IPS DF 6.9 (cell line): ENCODE measurements at places on chromosomes 12 and 14.

DNA sequence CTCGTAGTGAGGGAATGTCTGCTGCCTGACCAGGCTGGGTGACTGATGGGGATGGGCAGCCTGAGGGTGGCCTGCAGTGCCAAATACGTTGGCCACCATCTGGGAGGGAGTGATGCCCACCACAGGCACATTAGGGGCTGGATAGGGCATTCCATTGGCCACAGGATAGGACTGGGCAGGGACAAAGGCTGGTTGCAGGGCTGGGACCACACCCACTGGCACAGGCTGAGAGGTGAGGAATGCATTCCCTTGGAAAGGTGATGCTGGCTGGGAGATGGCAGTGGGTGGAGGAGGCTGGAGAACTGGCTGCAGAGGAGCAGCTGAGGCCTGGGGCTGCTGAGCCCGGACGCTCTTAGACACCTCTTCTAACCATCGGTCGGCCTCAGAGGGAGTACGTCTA lies 39.5 kb downstream of the PAPLN start:
- DNase-seq = no peak

- DNase-seq = no peak
Measured at GRCh38 chr12:92496790-92497189, 206.0 kb upstream of the PLEKHG7 start.

GRCh38 chr14:79175671-79176070 lies 1005.5 kb downstream of the NRXN3 start:
- DNase-seq = no peak

DNA sequence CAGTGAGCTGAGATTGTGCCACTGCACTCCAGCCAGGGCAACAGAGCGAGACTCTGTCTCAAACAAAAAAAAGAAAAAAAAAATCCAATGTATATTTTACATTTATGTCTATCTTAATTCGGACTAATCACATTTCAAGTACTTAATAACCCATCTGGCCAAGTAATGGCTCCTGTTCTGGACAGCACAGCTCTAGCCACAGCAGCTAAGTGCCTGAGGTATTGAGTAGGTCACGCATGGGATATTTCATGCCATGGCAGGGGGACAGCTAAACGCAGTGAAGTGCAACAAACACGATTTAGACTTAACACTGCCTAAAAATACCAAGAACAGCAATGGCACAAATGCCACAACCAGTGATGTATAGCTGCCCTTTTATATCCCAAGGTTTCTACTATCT lies 8.0 kb downstream of the BAZ1A start:
- DNase-seq = no peak

GRCh38 chr14:99968941-99969340 lies 96.3 kb upstream of the EVL start:
- no peak for DNase-seq

DNA sequence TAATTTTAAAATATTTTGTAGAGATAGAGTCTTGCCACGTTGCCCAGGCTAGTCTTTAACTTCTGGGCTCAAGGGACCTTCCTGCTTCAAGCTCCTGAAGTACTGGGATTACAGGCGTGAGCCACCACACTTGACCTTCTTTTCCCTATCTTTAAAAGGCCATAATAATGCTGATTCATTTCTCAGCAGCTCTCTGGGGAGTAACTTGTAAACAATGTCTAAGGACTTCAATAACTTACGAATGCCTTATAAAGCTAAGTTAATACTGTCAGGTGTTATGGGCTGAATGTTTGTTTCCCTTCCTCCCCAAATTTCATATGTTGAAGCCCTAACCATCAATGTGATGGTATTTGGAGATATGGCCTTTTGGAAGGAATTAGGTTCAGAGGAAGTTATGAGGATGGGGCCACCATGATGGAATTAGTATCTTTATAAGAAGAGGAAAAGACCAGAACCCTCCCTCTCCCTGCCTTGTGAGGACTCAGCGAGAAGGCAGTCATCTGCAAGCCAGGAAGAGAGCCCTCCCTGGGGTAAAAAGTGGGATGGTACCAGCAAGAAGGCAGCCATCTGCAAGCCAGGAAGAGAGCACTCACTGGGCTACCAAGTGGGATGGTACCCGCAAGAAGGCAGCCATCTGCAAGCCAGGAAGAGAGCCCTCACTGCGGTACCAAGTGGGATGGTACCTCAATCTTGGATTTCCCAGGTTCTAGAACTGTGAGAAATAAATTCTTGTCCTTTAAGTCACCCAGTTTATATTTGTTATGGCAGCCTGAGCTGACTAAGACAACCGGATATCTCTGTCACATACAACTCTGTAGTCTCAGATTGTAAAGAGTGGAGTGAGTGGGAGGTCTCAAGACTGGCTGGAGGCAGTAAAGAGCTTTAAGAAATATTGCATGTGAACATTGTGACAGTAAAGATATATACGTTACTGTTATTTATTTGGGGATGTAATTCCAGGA lies 16.3 kb upstream of the YBX3 start:
- DNase-seq = no peak

- no peak for DNase-seq
Measured at GRCh38 chr14:72990171-72990570, 36.7 kb downstream of the ZFYVE1 start.

- peak; percentile 18 for DNase-seq
Measured at GRCh38 chr14:63174760-63175191, 29.5 kb upstream of the RHOJ start.

GRCh38 chr12:111155521-111155920 lies 213.4 kb downstream of the PHETA1 start:
- DNase-seq = no peak

DNA sequence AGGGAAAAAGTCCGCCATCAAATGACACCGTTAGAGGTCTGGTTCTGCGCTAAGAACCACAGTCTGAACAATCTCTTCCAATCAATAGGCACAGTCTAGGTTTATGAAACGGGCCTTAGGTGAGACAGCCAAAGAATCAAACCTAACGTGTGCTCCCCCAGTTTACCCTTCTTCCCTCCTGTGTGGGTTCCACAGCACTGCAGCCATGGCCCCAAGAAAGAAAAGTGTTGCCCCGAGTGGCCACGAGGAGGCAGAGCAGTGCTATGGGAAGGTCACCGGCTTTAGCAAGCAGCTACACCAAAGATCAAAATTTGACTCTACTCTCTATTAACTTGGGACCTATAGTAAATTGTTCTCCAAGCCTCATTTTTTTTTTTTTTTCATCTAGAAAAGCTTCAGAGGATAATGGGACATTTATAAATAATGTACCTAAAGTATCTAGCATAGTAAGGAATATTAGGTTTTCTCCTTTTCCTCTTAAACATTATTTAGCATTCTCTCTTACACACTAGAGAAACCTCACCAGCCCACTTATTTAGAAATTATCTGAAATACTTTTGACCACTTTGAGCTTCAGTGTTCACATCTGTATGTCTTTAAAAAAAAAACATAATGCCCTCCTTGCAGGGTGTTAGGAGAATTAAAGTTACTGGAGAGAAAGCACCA lies 70.2 kb upstream of the GPHB5 start:
- peak; percentile 31 for DNase-seq

GRCh38 chr12:48618541-48618940 lies 48.7 kb upstream of the LALBA start:
- DNase-seq = peak; percentile 91

GRCh38 chr14:101250336-101250947 lies 310.9 kb upstream of the DIO3 start:
- DNase-seq = no peak

- no peak for DNase-seq
Measured at GRCh38 chr12:4275870-4276301, 2.3 kb downstream of the CCND2 start.

GRCh38 chr12:57008178-57008577 lies 1.8 kb upstream of the ZBTB39 start:
- no peak for DNase-seq

DNA sequence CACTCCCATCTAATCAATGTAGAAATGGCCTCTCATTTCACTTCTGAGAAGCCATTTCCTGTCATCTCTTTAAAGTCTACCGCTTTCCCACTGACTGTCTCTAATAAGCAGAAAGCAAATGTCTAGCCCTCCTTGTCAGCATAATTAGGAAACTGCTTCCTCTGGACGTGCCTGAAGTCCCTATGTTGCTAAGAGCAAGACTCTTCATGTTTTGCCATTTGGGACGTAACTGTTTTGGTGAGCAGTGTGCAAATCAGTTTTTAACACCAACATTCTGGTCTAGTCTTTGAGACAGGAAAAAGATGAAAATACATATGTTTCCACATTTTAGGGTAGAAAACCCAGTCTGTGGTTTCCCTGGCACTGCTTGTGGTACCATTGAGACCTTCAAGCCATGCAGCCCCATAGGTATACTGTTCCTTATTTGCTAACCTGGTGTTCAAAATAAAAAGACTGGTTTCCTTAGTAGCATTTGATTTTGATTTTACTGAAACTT lies 22.2 kb downstream of the IFNG start:
- DNase-seq = no peak

- DNase-seq = no peak
Measured at GRCh38 chr12:2640709-2641108, 154.1 kb upstream of the FKBP4 start.

DNA sequence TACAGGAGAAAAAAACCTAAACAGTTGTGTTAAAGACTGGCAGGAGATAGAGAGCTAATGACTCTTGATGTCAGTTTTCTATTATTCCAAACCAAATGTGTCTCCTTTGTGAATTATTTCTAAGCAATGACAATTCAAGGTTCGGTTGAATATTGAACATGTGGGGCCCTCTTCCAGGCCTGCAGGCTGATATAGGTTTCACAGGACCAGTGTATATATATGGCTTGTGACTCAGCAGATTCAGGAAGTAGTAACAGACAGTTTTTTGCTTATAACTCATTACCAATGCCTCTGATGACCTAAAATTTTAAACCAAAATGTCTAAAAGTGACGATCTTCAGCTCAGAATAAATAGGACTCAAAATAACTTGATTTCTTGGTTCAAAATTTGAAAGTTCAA lies 33.7 kb upstream of the NPAS3 start:
- DNase-seq = no peak
